ENCODE measurements at places on chromosomes 3 and 15. TPM values are rescaled to one million over a fixed set of nuclear protein-coding genes. Genes with fewer than 3 reads are reported as not detected.

- no peak for DNase-seq
Measured at GRCh38 chr3:147380977-147381376, 25.4 kb downstream of the ZIC4 start.

GRCh38 chr3:169780742-169781141 is 7.5 kb downstream of the MYNN start:
- no peak for DNase-seq

DNA sequence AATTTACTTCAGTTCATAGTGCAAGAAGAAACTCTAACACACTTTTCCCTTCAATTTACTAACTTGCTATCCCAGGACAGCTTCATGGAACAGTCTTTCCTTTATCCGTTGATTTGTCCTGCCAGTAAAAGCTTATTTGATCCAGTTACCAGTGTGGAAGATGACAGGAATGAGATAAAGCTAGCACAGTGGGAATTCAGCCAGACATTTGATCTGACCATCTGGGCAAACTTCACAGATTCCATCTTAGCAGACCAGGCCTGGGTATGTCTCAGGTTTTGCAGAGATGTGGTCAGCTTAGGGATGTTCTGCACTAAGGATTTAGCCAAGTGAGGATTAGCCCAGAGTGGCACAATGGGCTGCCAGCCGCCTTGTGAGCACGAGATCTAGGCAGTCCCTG is 19.7 kb downstream of the CEMIP start:
- no peak for DNase-seq

DNA sequence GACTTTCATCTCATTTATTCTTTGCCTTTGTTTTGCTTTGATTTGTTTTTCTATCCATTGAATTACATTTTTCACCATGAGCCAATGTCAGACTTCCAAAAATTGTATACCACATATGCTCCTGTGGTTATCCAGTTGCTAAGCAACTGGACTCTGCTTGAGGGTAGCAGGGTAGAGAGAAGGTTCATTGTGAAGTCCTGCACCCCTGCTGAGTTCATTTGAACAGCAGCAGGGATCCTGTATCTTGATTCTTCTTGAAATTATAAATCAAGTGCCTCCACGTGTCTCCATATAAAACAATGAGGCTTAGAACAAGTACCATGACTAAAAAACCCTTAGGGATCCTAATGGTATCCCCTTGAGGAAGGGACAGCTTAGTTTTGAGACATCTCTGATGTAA is 449.3 kb downstream of the ROBO2 start:
- no peak for DNase-seq

GRCh38 chr3:124351430-124352148 is 359.7 kb upstream of the ROPN1 start:
- DNase-seq, result no peak

DNA sequence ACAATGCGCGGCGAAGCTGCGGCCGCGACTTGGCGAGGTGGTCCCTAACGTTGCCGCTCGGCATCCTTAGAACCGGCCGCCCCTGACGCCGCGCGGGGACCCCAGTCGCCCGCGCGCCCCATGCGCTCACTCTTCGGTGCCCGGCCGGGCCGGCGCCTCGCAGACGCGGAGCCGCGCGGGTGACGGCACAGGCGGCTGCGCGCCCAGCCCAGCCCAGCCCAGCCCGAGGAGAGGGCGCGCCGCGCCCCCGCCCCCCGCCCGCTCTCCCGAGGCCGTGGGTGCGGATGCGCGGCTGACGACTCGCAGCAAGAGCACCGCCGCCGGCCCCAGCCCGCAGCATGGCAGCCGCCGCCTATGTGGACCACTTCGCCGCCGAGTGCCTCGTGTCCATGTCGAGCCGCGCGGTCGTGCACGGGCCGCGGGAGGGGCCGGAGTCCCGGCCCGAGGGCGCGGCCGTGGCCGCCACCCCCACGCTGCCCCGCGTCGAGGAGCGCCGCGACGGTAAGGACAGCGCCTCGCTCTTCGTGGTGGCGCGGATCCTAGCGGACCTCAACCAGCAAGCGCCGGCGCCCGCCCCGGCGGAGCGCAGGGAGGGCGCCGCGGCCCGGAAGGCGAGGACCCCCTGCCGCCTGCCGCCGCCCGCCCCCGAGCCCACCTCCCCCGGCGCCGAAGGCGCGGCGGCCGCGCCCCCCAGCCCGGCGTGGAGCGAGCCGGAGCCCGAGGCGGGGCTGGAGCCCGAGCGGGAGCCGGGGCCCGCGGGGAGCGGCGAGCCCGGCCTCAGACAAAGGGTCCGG is 437 bp downstream of the KLF13 start:
- no peak for DNase-seq

The VEPH1 gene
- 4.7 TPM for total RNA-seq

The ZNF660 gene
- total RNA-seq, result 0.20 TPM

The CHRFAM7A gene
- 0.11 TPM for total RNA-seq

- no peak for DNase-seq
Measured at GRCh38 chr3:127461286-127461910, 129.1 kb downstream of the TPRA1 start.

DNA sequence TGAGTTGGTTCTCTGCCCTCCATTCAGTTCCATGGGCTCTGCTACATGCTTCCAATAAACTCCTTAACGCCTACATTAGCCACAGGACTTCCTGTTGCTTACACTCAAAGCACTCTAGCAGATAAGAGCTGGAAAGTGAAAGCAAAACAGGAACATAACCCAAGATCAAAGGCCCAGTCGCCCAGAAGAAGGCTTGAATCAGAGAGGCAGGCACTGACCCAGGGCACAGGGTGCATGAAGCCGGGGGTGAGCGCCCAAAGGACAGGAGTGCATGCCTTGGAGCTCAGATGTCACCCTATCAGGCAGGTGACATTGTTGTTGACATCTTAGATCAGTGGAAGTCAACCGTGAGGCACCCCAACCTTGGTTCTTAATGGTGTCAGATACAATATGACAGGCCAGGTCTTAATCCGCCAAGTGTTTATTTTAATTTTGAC is 235.1 kb downstream of the UACA start:
- DNase-seq, result peak; percentile 46

DNA sequence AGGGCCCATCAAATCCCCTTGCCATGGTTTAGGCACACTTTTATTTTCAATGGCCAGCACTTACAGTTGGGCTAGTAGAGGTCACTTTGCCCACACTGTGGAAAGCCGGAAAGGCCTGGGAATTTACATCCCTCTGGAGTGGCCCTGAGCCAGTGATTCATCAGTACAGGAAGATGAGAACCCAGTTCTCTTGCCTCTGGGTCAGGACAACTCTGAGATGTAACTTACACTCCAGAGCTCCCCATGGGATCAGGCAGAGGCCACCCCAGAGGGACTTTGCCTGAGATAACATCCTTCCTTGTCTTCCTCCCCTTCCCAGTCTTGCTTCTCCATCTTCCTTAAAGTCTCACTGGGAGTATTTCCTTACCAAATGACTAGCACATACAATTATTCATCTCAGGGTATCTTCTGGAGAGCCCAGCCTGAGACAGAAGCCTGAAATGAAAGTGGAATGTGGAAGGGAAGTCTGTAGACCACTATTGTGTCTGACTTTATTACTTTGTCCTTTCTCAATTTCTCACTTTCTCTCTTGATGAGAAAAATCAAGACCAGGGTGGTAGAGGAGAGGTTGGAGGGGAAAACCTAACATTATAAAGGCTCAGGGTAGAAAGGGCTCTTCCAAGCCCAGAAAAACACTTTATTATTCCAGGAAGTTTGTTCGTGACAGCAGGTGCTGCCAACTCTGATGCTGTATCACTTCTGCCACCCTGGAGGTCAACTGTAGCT is 220.8 kb downstream of the ZNF621 start:
- DNase-seq, result no peak

The STRC gene
- total RNA-seq, result not detected

The DISP2 gene
- total RNA-seq, result 0.05 TPM

The STRIT1 gene
- total RNA-seq, result not detected

- DNase-seq, result no peak
Measured at GRCh38 chr15:63288342-63288741, 10.9 kb downstream of the APH1B start.

- peak; percentile 36 for DNase-seq
Measured at GRCh38 chr3:129276385-129276784, 2.3 kb upstream of the HMCES start.

DNA sequence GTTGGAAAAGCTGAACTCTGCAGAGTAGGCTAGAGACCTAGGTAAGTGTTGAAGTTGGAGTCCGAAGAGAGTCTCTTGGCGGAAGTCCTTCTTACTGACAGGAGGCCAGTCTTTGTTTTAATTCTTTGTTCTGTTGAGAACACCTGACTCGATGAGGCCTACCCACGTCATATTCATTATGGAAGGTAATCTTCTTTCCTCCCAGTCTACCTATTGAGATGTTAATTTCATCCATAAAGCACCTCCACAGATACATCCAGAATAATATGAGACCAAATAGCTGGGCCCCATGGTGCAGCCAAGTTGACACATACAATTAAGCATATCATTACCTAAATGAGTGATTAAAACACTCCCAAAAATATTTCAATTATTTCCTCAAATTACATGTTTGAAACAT is 515.5 kb downstream of the CADM2 start:
- DNase-seq, result no peak

GRCh38 chr3:43998836-43999727 is 242.6 kb upstream of the TOPAZ1 start:
- DNase-seq, result no peak

The PTX3 gene
- 1.5 TPM for total RNA-seq

Measured in lower leg skin (tissue), 4 donors.